ENCODE measurements at places on chromosomes 3 and 15. TPM values are rescaled to one million over a fixed set of nuclear protein-coding genes. Genes with fewer than 3 reads are reported as not detected.

LRRC2 gene
- total RNA-seq: 0.23 TPM

- no peaks in the 10 kb centered on the region for H3K27me3 ChIP-seq
- H3K36me3 ChIP-seq: no peaks in the 10 kb centered on the region
- H3K4me3 ChIP-seq: no peak overlapping the region
- no peak overlapping the region for H3K27ac ChIP-seq
These were observed 12.4 kb downstream of the RTP2 start for GRCh38 chr3:187689984-187690383.

GRCh38 chr3:4582624-4583023, 89.5 kb downstream of the ITPR1 start:
- no peaks in the 10 kb centered on the region for H3K36me3 ChIP-seq
- peaks cover 17% of the 10 kb centered on the region for H3K4me1 ChIP-seq
- DNase-seq: no peak
- no peak overlapping the region for H3K4me3 ChIP-seq

GRCh38 chr3:55750525-55750924, 263.4 kb upstream of the WNT5A start:
- H3K27me3 ChIP-seq: peaks cover 4% of the 10 kb centered on the region
- no peak overlapping the region for H3K27ac ChIP-seq
- no peak for DNase-seq
- H3K36me3 ChIP-seq: no peaks in the 10 kb centered on the region
- H3K4me1 ChIP-seq: peaks cover 8% of the 10 kb centered on the region

DNA sequence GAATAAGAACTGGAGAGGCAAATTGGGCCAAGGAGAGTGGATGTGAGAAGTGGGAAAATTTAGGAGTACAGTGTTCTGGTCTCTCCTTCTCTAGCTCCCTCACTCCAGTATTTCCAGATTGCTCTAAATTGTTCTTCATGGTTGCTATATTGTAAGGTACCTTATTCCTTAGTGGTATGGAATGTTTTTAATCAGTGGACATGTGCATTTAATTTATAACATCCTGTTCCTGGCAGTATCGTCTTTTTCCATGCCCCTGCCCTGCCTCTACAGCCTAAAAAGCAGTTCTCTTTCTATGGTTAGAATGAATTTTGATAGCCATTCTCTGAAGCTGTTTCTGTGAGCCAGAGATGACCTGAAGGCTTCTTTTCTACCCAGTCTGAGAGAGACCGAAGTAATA, 180.5 kb downstream of the TCF12 start:
- peaks cover 3% of the 10 kb centered on the region for H3K4me1 ChIP-seq
- no peak overlapping the region for H3K4me3 ChIP-seq
- DNase-seq: no peak

DNA sequence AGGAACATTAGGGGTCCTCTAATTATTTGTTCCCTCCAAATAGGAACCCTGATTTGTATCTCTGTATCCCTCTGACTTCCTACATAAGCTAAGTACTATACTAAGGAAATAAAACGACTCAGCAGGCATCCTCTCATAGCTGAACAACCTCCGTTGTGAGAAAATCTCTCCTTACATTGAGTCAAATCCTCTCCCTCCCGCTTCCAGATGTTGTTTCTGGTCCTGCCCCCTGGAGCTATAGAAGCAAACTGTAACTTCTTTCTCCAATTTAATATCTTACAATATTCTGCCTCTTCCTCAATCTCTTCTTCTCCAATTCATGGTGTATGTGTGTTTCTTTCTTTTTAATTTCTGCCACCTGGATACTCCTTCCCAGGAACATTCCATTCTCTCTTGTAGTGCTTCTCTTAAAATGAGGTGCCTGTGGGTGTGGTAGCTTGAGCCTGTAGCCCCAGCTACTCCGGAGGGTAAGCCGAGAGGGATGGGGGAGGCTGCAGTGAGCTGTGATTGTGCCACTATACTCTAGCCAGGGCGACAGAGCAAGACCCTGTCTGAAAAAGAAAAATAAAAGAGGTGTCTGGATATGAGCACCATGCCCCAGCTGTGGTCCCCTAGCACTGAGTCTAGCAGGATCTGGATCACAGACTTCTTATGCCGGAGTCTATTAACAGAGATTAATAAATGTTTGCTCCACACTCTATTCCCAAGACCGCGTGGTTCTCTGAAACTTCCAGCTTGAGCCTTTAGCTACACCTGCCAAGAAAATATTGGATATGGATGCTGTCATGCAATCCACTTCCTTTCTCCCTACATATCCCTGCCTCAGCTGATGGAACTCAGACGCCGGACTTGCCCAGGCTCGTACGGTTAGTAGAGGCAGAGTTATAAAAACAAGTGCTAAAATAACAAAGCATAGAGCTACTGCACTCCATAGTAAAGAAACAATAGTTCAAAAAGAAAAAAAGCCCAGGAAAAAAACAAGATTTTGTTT, 42.9 kb upstream of the NEO1 start:
- H3K36me3 ChIP-seq: no peaks in the 10 kb centered on the region
- no peak overlapping the region for H3K27ac ChIP-seq
- peaks cover 8% of the 10 kb centered on the region for H3K27me3 ChIP-seq
- DNase-seq: no peak
- H3K4me1 ChIP-seq: peaks cover 30% of the 10 kb centered on the region

Data from endothelial cell (in vitro differentiated cells).